ENCODE measurements at places on chromosomes 7 and 10. TPM values are rescaled to one million over a fixed set of nuclear protein-coding genes. Genes with fewer than 3 reads are reported as not detected.

- no peak for DNase-seq
Measured at GRCh38 chr10:50635286-50635685, 11.5 kb upstream of the SGMS1 start.

GRCh38 chr7:70618020-70618551 is 513.9 kb upstream of the GALNT17 start:
- DNase-seq, result peak; percentile 51

Gene FBXO24
- total RNA-seq, result 0.35 TPM

DNA sequence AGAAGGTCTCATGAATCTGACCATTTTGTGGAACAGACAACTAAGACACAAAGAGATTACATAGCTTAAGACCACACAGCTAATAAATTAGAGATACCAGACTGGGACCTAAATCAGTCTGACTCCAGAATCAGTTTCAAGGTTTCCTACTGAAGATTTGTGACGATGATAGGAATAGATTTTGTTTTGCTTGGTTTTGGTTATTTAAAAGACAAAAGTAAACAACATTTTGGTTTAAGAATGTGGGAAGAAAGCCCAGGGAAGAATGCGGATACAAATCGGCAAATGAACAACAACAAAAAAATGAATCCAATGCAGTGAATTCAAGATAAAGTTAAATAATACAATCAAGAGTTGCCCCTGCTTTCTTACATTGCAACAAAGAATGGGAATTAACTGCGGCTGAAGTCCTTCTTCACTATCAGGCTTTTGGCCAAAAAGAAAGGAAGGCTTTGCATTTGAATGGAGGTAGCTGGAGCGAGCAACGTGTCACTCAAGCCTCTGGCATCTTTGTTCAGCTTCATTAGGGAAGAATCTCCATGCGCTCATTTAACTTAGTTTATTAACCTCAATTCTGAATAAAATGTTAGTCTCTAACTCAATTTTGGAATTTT is 210.8 kb downstream of the ADAM12 start:
- no peak for DNase-seq

Gene LRRC61
- total RNA-seq, result 3.7 TPM

DNA sequence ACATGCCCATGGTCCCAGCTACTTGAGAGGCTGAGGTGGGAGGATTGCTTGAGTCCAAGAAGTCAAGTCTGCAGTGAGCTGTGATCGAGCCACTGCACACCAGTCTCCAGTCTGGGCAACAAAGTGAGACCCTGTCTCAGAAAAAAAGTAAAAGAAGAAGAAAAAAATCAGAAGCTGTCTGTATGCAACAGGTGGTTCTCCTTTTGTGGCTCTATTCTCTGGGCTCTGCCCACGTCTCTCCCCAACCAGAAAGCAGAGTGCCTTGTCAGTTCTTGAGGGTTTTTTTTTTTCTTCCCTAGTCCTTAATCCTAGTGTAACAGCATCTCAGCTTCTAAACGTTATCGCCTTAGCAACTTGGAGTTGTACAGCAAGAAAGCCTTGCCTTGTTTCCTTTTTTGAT is 89.5 kb downstream of the PRKCQ start:
- DNase-seq, result no peak

DNA sequence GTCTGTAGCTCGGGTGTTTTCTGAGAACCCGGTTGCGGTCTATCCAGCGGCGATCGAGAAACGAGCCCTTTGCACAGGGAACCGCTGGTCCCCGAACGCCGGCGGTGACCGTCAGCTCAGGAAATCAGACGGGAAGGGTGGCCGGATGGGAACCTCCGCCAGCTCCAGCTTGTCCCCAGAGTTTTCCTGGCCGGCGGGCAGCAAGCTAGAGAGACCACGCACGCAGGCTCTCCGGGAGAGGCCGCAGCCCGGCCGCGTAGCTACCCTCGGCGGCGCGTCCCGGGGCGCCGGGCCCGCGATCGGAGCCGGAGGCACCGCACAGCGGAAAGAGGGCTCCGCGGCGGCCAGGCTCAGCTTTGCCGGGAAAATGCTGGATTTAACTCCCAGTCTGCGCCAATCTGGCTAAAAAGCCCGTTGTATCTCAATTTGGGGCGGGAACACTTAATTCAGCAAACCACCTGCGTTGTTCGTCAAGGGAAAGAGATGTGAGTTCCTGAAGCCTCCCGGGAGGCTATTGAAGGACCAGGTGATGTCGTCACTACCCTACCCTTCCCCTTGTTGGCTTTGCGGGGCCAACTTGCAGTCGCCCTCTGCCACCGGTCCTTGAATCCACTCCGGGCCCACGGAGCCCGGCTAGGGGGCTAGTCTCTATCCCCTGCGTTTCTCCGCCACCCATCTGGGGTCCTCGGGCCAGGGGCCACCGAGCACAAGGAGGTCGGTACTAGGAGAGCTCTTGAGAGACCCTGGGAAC is 859 bp upstream of the CH25H start:
- peak; percentile 76 for DNase-seq

- DNase-seq, result no peak
Measured at GRCh38 chr7:71430246-71430645, 298.3 kb downstream of the GALNT17 start.

GRCh38 chr10:6721480-6721879 is 141.4 kb upstream of the PRKCQ start:
- no peak for DNase-seq

GRCh38 chr10:14728346-14728745 is 46.4 kb downstream of the FAM107B start:
- no peak for DNase-seq

DNA sequence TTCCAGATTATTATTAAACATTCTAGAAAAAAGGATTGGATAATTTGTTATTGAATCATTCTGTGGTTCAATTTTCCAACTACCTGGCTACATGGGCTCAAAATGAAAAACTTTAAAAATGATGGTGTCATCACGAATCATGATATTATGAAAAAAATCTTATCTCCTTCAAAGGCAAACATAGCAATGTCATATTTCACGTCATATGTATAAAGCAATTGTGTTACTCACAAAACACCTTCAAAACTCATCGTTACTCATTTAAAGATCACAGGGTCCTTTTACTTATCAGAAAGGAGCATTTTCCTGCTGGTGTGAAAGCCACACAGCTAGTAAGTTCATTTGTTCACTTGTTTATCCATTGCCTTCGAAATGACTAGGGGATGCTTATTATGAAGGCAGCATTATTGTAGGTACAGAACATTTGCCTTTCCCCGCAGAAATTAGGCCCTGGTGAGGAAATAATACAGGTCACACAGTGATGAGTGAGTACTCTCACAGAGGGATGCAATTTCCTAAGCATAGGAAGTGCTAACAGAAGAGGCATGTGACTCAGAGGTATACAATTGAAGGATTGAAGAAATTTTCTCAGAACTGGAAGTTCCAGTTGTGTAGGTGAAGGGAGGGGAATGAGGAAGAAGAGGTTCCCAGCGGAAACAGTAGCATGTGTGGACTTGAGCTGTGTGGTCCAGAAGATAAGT is 478.7 kb downstream of the INHBA start:
- DNase-seq, result no peak

- no peak for DNase-seq
Measured at GRCh38 chr10:59838085-59838789, 68.1 kb downstream of the CCDC6 start.

- DNase-seq, result no peak
Measured at GRCh38 chr7:123639631-123640030, 16.0 kb upstream of the LMOD2 start.

GRCh38 chr7:28955356-28955717 is 2.8 kb downstream of the TRIL start:
- DNase-seq, result no peak

Gene KIF11
- total RNA-seq, result 0.78 TPM

GRCh38 chr10:48946332-48946731 is 6.7 kb upstream of the LRRC18 start:
- no peak for DNase-seq

Gene NANOS1
- 10.0 TPM for total RNA-seq

DNA sequence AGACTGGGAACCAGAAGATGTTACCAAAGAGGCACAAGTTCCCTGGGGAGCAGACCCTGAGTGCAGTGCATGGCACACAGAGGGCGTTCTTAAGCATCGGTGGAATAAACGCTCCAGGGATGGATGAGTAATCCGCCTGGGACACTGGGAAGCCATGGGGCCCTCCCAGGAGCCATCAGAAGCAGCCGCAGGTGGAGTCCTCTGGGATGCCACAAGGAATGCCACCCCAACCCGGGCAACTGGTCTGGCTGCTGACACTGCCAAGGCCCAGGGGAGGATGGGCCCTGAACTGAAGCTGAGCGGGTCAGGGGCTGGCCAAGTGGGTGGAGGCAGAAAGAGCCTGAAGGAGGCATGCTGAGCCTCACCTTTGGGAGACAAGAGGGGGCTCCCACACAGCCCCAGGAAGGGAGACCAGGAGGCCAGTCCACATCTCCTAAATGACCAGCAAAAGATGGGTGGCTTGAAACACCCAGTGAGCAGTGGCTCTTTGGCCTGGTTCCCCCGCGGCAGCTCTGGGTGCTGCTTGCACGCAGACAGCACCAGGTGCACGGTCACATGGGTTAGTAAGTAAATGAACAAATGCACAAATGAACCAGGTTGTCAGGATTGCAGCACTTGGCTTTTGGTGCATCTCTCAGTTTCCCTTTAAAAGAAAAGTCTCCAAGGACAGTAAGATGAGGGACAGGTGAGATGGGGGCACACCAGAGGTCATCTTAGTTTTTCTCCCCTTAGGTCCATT is 141.3 kb upstream of the ZMIZ1 start:
- no peak for DNase-seq

Gene SPRN
- total RNA-seq, result not detected

DNA sequence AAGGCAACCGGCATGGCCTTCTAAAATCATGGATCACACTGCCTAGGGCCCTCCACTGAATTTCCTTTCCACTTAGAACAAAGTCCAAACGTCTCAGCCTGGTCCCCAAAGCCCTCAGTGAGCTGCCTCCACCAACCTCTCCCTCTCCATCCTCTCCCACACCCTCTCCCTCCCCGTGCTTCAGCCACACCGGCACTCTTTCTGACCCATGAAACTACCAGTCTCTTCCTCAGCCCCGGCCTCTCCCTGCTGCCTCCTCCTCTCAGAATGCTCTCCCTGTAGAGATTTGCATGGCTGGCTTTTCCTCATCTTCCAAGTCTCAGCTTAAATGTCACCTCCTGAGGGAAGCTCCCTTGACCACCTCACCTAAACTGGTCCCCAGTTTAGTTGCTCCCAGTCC is 219.0 kb upstream of the ZMIZ1 start:
- DNase-seq, result no peak

GRCh38 chr7:126792521-126792920 is 460.2 kb downstream of the GRM8 start:
- no peak for DNase-seq

DNA sequence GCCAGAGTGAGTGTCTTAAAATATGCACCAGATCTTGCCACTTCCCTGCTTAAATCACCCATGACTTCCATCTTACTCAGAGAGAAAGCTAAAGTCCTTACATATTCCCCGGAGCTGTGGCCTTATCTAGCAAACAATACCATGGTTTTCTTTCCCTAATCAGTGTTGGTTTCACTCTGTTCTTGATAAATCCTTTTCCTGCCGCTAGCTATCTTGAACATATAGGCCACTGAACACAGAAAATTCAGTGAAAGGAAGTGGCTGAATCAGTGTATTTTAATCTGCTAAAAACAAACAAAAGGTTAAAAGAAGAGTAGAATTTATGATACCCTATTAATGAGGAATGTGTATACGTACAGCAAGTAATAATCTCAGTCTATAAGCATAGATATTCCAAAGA is 42.0 kb upstream of the JAZF1 start:
- no peak for DNase-seq

All from Right ventricle myocardium superior (tissue), 1 donor.